ENCODE measurements at places on chromosomes 1 and 21.
A peak's percentile ranks its signal among the peaks of the same experiment; 100 is the strongest.

- no peak for DNase-seq
These were observed 48.5 kb downstream of the CDC7 start for GRCh38 chr1:91549041-91549735.

DNA sequence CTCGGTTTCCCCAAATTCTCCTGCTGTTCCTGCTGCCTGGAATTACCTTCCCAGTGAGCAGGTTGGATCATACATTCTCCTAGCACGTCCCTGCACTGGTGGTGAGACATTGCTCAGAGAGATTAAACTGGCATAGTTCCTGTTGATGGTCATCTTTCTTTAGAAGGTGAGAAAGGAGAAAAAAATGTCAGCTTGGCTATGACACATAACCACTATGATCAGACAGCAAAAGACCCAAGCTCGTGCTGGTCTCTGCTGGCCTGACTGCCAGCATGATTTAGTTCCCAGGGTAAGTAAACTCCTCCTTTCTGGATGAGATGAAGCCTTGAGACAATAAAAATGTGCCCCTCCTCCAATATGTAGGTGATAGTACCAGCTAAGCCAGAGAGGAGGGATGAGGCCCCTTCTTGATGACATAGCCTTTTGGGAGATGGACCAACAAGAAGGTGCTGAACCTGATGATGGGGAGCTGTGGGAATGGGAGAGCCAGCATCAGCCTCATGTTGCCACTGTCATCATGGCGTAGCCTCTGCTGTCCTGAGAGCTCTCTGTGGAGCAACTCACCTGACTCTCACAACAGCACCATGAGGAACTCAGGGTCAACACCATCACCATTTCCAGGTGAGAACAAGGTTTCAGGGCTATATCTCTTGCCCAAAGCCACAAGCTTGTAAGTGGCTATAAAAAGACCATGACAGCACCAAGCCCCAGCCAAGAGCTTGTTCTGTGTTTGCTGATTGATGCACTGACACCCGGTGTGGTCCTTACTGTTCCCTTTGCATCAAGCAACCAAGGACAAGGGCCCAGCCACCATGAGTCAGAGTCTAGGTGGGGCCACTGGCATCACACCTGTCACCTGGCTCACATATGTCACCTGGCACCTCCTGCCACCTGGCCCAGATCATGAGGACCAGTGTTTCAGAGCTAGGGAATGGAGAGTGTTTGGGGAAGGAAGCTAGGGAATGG, 200.0 kb downstream of the MATN1 start:
- DNase-seq: no peak

DNA sequence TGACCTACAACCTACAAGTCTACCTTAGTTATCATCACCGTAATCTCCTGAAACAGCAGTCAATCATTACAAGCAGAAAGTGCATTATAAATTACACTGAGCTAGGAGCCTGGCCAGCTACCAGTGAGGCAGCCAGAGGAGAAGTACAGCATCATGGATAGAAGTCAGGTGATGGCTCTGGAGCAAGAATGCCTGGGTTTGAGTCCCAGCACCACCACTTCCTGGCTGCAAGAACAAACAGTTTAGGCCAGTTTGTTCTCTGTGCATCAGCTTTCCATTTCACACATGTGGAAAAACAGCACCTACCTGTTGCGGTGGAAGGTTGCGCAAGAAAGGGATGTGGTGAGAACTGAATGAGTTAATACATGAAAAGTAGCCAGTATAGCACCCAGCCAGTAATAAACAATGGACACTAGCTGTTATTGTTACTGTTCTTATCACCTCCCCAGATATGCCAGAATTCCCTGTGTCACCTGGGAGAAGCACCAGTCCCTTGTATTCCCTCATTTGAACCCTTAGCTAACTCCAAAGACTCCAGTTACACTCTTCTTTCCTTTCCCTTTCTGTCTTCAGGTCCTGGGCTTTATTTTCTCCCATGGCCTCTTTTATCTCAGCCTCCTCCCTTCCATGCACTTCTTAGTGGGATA, 9.0 kb downstream of the CREG1 start:
- no peak for DNase-seq

GRCh38 chr1:12525311-12526181, 92.5 kb downstream of the DHRS3 start:
- DNase-seq: no peak

DNA sequence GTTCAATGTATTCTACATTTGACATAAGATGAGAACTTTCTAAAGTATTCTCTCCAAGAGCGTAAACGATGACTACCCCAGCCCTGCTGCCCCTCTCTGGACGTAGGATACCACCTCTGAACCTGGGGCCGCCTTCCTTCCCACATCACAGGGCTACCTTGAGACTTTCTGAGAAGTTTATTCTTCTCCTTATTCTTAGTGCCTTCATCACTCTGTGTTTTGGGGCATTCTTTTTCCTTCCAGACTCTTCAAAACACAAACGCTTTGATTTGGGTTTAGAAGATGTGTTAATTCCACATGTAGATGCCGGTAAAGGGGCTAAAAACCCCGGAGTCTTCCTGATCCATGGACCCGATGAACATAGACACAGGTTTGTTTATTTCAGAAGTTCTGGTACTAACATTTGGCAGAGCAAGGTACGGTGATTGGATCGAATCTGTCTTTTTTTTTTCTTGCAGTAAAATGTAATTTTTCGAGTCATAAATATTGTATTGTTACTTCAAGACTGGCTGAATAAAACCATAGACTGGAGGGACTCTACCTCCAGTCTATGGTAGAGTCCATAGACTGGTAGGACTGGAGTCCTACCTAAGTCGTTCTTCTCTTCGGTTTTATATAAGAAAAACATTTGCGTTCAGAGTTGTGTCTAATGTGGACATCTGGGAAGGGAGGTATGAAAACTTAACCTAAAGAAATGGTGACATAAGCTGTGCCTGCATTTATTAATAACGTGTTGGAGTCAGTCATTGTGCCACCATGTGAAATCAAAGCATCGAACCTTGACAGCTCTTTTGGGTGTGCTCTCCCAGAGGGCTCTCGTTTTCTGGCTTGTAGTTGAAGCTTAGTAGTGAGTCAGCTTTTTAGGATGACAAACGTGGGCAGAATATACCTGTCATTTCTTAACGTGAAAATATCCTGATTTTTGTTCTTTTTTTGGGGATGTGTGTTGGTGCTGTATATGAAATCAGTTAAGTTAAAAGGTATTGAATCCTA, 1.2 kb downstream of the MAN1A2 start:
- no peak for DNase-seq

GRCh38 chr1:214438530-214438929, 112.9 kb downstream of the PTPN14 start:
- DNase-seq: no peak

- no peak for DNase-seq
These were observed 6.3 kb downstream of the BTG2 start for GRCh38 chr1:203311368-203312301.

- no peak for DNase-seq
These were observed 54.9 kb upstream of the BACE2 start for GRCh38 chr21:41112740-41113692.

GRCh38 chr1:192809307-192810252, 741 bp downstream of the RGS2 start:
- peak; percentile 12 for DNase-seq

DNA sequence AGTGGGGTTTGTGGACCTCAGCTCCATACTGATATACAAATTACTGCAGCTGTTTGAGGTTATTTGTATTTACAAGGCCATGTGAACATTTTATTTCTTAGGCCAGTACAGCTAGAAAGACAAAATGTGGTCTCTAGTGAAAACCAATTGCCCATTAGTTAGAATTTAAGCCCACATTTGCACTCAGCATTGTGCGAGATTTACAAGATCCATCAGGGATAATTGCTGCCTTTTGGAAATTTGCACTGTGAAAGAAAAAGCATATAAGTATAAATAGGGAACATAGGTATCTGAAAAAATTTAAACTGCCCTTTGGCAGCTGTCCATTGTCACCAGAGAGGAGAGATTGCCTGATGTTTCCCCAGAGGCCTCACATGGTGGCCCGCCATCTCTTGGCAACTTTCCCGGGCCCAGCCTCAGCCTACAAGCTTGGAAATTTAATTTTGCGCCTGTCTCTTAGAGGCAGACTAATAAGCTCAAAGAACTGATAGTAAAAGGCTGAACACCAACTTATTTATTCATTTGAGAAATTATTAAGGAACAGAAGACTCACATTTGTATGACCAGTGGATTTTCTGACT, 120.7 kb downstream of the MAP3K21 start:
- DNase-seq: no peak

DNA sequence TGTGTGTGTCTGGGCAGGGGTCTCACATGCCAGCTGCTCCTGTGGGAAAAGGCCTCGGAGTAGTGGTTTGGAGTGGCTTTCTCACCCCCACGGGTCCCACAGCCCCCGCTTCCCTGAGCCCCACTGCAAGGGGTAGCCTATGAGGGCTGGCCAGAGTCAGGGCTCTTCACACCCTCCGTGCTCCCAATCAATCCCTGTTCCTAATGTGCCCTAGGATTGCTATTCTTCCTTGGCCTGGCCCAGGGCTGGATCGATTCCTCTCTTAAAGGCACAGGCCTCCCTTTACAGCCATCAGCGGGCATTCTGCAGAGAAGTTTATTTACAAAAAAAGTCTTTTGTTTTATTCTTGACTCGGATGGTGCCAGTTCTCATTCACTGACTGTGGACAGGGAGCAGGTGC, 19.3 kb upstream of the ACTL8 start:
- DNase-seq: no peak

GRCh38 chr21:16377857-16378256, 648.1 kb downstream of the USP25 start:
- no peak for DNase-seq

GRCh38 chr1:56643661-56644060, 1.5 kb upstream of the PRKAA2 start:
- no peak for DNase-seq

DNA sequence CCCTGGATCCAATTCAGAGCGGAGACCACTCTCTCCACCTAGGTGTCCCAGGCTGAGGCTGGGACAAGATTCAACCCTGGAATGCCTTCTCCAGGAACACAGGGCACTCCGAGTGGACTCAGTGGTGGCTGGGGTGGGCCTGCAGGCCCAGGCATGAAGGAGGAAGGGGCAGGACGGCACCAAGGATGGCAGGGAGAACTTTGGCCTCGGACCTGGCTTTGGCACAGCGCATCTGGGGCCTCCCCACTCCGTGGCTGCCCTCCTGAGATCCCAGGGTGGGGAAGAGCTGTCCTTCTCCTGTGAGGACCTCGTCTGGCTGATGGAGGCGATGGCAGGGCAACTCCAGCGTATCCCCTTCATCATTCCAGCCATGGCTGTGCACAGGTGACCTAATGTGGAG, 35.6 kb downstream of the DHCR24 start:
- DNase-seq: no peak

GRCh38 chr1:31348449-31348848, 24.4 kb downstream of the FABP3 start:
- DNase-seq: no peak

DNA sequence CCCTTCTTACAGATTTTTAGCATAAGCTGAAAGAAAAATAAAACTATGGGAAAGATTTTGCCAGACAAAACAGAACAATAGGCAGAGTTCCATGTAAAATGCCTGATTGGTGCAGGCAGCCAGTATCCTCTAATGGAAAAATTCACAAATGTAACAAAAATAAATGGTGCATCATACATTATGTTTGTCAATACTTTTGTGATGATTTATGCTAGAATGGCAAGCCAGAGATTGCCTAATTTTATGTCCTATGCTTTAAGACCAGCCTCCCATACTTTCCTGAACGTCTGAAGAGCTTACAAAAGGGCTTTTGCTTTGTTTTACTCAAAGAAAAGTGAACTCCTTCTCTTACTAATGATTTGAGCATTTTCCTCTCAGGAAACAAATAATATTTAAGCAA, 81.5 kb upstream of the KCNJ15 start:
- no peak for DNase-seq

DNA sequence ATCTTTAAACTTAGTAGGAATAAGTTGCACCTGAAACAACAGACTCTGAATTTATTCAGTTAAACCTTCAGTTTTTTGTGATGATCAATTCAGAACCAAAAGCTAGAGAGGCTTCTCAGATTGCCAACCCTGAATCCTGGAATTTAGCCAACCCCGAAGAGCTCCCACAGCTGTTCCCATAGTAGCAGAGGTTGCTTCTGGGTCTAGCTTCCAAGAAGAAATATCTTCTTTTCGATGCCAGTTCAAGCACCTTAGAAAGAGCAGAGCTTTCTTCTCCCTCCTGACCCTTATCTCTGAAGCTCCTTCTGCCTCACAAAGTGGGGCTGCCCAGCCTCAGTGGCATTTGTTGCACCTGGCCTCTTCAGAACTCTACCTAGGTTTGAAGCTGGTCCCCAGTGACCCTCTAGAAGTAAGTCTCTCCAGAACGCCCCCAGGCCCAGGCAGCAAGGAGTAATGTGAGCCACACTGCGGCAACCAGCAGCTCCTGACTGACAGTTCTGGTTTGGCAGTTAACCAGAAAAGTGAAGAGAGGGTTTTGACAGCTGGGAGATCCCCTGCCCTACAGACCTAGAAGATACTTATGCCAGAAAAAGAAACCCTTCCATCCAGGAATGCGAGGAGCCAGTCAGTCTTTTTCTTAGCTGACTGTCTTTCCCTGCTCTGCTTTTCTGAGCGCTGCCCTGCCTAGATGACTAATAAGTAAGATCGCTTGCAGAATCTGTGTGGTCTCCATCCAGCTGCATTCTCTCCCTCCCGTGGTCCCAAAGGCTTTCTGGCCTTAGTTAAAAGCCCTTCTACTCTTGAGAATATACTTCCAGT, 165.9 kb downstream of the ADGRL4 start:
- no peak for DNase-seq

- no peak for DNase-seq
These were observed 65.3 kb downstream of the KLHDC7A start for GRCh38 chr1:18546026-18546425.

- DNase-seq: no peak
These were observed 25.4 kb downstream of the CFAP57 start for GRCh38 chr1:43197343-43198127.

DNA sequence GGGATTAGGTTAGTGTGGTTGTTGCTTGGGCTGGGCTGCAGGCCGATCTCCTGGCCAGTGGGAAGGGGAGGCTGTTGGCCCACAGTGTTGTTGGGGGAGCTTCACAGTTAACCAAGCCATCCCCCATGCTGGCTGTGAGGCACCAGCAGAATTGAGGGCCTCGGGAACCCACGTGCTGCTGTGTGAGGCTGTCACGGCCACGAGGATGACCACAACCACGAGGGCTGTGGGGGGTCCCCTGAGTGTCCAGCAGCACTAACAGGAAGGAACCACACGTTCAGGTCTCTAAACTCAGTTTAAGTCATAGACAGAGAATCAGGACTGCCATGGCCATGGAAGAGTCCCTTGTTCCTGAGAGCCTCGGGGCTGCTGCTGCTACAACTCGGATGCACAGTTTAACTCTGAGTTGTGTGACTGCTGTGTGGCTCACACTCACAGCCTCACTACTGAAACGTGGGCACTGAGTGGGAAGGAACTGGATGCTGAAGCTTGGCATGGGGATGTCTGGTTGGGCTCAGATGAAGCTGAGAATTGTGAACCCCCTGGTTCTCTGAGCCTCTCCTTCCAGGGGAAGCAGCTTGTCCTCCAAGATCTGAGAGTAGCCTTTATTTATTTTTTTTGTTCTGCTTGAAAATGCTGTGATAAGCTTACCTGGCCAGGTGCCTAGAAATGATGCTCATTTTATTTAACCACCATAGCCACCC, 4.8 kb upstream of the MMEL1 start:
- no peak for DNase-seq

- DNase-seq: no peak
These were observed 43.1 kb downstream of the CD55 start for GRCh38 chr1:207364614-207365013.
